Effector CD8-positive, alpha-beta T cell (primary cell): ENCODE measurements at places on chromosomes 6 and 20.

- no peak for DNase-seq
These were observed 8.3 kb downstream of the WRNIP1 start for GRCh38 chr6:2773449-2773848.

DNA sequence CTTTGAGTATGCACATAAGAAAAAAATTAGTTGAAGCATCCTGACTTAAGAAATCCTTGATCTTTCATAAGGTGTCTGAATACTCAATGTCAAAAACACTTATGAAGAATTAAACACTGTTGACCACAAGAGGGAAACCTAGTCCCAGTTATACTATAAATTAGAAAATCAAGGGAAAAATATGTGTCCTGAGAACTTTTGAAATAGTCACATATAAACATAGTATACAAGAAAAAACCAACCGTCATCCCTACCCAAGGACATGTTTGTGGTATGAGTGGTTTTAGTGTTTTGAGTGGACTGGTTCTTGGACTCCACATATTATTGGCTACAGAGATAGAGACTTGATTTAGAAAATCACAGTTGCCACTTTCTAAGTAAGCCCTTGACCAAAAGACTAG is 7.6 kb upstream of the HLA-DRA start:
- no peak for DNase-seq

GRCh38 chr6:161038229-161039031 is 46.9 kb downstream of the MAP3K4 start:
- no peak for DNase-seq

DNA sequence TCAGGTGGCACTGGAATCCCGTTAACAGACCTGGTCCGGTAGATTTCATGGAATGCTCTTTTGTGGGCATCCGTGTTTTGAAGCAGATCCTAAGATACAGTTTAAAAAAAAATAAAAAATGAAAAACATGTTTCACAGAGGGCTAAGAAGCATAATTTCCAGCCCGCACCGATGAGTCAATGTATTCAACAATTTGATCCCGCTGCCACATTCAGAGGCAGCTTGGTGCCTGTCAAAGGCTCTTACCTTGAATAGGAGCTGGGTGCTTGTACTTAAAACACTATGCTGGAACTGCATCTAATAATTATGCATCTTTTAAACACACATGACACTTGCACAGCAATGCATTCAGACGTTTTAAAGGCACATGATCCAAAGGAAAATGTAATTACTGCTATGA is 164.8 kb downstream of the SYNE1 start:
- no peak for DNase-seq

DNA sequence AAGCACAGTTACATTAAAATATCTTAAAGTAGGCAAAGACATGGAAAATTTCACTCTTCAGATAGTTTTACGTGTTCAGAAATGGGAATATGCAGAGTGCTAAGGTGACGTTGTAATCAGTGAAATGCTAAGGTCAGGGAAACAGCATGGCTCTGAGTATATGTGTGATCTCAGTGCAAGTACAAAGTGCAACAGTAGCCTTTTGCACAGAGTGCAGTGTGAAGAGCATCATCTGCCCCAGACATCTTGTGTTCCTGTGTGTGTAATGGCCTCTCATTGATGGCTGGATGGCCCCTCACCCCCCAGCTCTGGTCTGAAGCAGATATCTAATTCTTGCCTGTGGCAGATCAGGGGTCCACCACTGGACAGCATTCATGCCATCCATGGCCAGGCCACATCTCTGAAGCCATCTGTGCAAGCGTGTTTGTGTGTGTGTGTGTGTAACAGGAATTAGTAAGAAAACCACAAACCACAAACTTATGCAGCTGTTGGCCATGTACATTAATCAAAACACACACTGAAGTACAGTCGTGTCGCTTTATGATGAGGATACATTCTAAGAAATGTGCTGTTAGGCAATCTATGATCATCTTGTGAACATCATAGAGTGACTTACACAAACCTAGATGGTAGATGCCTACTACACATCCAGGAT is 165.1 kb downstream of the RALGAPA2 start:
- DNase-seq: no peak

- DNase-seq: no peak
These were observed 50.1 kb upstream of the INSM1 start for GRCh38 chr20:20317621-20318364.

DNA sequence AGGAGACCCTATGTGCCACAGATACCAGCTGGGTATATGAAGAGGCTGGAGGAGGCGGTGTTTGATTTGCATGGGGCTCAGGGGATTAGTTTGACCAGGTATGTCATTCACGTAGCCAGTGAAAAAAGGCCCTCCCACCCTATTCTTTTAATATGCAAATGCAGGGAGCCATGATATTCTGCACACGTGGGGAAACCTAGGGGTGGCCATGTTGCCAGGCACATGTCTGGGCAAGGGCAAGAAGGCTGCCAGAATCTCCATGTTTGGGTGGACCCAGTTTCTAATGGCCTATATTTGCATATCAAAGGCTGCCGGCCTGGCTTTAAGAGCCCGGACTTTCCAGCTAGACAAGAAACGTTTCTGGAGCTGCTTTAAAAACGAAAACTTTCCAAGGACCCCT is 60.4 kb downstream of the SOX4 start:
- DNase-seq: no peak

DNA sequence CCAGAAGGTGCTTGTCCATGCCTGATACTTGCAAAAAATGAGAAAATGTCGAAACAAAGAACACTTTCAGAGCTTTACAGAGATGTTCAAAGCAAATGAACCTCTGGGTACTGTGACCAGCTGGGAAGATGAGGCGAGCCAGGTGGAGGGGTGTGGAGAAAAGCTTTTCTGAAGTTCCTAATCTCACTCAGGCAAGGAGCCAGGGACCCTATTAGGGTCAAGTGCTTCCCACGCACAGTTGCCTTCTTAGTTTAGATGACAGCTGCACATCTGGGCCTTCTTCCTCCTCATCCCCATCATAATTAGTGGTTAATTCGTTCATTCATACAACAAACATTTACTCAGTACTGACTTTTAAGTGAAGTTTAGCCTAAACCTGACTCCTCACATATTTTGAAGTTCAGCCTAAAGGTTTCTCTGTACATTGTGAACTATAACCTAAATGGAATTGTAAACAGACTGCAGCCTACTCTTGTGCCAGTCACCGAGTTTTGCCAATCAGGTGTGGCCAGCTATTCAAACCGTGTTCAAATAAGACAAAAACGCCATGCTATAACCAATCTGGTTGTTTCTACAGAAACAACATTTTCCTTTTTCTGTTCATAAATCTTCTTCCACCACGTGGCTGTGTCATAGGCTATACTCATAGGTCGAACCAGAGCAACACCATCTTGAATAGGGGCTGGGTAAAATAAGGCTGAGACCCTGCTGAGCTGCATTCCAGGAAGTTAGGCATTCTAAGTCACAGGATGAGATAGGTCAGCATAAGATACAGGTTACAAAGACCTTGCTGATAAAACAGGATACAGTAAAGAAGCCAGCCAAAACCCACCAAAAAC is 19.3 kb upstream of the AHCY start:
- DNase-seq: no peak

DNA sequence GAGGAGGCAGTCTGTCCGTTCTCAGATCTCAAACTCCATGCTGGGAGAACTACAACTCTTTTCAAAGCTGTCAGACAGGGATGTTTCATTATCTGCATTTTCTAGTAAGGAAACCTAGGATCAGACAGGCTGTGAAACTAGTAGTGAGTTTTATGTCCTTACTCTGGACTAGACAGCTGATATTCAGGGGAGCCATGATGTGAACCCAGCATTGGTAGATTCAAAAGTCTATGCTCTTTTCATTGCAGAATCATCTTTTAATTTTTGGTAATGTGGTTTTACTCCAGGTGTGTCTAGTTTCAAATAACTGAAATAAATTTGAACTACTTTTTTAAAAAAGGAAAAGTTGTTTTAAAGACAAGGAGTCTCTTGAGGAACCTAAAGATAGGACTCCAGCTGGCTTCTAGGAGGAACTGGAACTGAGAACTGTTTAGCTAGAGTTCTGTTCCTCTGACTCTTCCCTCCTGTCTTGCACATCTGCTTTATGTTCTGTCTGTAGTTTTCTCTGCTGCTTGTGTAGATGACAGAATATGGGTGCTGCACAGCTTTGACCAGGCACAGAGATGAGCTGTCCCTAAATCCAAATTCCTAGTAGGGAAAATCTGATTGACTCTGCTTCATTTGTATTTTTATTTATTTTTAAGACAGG is 27.8 kb upstream of the RNF144B start:
- DNase-seq: no peak

DNA sequence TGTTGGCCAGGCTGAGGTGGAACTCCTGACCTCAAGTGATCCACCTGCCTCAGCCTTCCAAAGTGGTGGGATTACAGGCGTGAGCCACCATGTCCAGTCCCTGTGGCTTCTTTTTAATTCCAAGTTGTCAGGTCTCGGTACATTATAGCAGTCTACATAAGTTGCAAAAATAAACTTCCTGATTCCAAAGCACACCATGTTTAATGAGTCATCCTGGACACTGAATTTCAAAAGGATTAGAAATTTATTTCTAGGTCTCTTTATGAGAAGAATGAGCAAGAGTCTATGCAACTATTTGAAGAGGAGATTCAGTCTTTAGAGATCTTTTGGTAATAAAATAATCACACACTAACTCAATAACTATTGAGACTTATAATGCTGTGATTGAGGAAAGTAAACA is 63.9 kb upstream of the MCHR2 start:
- no peak for DNase-seq

- no peak for DNase-seq
These were observed 212.8 kb upstream of the FUT9 start for GRCh38 chr6:95802978-95803377.

DNA sequence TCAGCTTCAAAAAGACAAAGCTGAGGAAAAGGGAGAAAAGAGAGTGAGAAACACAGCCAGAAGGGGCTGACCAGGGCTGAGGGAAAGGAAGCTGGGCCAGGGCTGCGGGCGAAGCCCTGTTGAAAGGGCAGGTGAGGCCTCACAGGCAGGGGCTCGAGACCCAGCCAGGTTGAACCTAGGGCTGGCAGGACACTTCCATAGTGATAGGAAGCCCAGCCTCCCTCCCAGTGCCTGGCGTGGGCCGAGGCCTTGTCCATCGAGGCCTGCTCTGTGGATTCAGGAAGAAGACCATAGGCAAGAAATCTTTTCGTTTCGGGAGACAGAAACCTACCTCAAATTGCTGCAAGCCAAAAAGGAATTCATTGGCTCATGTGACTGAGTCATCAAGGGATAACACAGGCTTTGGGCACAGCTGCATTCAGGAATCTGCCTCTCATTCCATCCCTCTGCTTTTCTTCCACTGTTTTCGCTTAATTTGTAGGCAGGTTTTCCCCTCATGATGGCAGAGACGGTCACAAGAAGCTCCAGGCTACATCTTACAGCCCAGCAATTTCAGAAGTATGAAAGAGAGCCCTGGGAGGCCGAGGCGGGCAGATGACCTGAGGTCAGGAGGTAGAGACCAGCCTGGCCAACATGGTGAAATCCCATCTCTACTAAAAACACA is 311.1 kb upstream of the SULF2 start:
- DNase-seq: no peak

DNA sequence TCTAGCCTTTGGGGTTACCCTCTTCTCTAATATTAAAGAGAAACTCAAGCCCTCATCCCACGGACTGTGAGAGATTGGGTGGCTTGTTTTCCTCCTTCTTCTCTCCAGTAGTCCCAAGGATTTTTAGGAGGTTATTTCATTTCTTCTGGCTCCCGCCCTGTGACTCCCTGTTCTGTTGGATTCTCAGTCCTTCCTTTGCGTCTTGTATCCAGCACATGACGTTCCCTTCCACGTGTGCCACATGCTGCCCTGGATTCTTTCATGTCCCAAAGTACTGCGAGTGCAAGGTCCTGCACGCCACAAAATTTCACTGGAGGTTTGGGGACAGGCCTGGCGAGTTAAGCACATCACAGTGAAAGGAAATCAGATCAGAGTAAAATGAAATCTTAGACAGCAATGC is 213.4 kb downstream of the PACRG start:
- DNase-seq: no peak

GRCh38 chr6:168232062-168232461 is 87.5 kb downstream of the DACT2 start:
- DNase-seq: no peak

- DNase-seq: peak; percentile 13
These were observed 26.9 kb downstream of the SPATA2 start for GRCh38 chr20:49888212-49889000.

DNA sequence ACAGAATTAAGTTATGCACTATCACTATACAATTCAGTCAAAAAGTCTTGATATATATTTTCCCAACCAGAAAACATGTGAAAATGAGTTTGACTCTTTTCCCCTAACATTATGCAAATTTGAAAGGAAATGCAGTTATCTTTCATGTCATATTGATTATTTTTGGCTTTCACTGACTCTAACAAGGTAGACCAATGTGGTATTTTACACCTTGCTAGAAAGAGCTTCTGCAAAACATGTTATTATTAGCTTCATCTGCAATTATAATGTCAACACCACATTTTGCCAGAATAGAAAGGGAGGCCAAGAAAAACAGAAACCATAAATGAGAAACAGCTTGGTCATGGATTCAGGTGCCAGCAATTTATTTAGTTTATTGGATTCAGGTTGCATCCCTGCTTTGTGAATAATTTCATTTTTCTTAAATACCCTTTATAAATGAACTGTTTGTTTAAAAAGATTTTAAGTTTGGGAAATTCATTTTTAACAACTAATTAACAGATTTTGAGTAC is 226.1 kb upstream of the GJE1 start:
- DNase-seq: no peak

DNA sequence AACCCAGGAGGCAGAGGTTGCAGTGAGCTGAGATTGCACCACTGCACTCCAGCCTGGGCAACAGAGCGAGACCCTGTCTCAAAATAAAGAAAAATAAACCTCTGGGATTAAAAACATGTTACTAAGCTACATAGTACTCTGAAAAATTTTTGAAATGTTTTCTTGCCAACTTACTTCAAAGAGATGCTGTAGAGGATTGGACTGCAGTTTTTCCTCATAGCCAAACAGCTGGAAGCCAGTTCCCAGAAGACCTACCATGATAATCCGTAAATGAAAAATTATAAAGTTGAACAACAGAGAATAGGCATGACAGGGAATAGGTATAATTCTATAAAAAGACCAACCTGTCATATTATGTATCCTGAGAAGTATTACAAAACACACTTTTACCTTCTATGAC is 48.0 kb downstream of the RARS2 start:
- DNase-seq: no peak

DNA sequence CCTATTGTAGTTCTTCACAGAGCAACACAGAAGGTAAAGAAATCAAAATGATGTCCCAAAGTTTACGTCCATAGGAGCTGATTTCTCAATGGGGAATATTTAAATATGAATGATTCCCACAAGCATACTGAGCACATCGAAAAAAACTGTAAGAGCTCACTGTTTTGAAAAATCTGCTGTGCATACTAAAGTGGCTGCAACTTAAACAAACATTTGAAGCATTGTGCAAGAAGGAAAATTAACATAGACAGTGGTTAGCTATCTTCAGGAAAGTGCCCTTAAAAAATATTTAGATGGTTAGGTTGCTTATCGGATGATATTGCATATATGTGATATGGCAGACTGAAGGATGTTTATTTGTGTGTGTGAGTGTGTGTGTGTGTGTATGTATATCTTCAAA is 747.6 kb downstream of the RFPL4B start:
- no peak for DNase-seq
